Right ventricle myocardium inferior (tissue), 1 donor: ENCODE measurements at places on chromosomes 5 and 9.

DNA sequence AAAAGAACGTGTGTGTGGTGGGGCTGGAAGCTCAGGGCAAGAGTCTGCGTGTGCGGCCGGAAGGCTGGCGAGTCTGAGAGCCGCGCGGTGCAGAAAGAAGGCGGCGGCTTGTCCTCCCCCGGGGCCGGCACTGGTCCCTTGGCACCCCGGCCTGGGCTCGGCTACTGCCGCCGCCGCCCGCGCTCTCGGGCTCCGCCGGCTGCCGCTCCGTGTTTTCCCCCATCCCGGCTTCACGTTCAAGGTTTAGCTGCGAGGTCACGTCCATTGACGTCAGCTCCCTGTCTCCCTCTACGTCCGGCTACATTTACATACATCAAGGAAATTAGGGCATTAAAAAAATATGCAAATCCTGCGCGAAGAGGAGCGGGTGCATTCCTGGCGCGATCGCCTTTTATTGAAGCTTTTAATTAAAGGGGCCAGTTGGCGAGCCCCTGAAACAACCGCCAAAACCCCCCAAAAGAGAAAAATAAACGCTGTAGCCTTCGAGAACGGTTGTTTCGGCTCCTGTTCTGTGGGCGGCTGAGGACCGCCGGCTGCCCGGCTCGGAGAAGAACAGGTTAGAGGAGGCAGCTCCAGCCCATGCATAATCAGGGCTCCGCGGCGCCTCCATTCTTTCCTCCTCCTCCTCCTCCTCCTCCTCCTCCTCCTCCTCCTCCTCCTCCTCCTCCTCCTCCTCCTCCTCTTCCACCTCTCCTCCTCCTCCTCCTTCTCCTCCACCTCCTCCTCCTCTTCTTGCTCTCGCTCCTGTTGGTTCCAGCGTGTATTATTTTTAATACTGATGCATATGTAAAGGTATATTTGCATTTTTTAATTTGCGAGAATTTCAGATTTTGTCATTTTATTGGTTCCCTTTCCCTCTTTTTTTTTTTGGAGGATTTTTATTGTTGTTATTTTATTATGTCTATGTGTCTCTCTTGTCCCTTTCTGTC, 207.0 kb downstream of the MEF2C start:
- DNase-seq = no peak

- DNase-seq = no peak
Observed at GRCh38 chr5:100771181-100771580, 131.9 kb downstream of the ST8SIA4 start.

DNA sequence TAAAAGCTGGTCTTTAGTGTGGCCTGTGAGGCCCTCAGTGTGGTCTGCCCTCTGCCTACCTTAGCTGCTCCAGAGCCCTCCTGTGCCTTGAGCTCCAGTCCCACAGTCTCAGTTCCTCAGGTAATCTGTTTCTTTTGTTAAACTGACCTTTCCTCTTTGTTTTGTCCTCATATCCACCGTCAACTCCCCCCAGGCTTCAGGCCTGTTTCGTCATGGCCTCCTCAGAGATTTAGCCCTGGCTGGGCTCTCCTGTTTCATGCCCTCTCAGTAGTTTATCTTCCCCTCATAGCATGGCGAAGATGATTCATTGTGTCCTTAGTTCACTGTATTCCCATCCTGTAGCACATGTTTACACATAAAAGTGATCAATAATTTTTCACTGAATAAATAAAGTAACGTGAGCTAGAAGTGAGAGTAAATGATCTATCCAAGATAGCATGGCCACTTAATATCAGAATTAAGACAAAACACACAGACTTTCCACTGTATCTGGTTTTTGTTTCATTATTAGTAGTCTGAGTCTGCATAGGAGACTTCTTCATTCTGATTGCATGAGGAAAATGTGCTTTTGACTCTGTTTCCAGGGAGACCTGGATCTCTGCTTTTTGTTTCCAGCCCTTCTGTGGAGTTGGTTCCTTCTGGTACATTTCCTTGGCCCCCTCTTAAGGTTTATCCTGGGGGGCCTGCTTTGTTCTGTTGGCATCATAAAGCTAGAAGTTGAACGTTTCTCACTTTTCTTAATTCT, 70.5 kb downstream of the SNX24 start:
- no peak for DNase-seq

DNA sequence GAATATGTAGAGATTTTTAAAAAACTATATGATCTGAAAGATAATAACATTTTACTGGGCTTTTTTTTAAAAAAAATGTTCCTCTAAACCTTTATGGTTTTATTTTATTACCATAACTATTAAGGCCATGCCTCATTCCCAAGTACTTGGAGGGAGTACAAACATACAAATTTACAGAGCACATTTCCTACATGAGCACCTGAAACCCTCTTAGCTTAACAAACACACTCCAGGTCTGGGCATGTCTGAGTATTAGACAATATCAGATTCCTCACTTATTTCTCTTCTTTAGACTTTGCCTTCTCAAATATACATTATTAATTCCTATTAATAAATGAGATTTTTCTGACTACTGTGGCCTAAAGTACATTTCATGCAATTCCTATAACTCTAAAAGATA, 319.2 kb downstream of the SLCO4C1 start:
- DNase-seq = no peak

GRCh38 chr9:5041390-5042115, 56.5 kb downstream of the JAK2 start:
- no peak for DNase-seq

DNA sequence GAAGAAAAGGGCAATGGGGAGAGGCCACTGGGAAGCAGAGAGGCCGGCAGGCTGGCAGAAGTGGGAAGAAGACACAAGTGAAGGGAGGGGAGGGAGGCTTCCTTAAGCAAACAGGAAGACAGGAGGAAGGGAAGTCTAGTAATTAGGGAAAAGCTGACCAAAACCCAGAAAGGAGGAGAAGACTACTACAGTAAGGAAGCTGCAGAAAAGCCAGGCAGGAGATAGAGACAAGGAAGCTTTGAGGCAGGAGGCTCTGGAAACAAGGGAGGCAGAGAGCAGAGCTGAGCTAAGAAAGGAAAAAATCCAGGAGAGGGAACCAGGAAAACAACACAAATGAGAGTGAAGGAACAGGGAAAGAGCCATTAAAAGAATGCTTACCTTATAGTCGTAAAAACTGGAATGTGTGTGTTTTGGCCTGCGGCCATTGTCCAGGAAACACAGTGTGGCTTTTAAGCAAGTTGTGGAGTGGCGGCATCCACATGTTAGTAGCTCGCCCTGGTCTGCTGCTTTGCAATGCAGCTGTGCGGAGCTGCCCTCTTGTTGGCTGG, 317.1 kb upstream of the CLINT1 start:
- DNase-seq = no peak

GRCh38 chr5:148398698-148399121, 15.0 kb downstream of the FBXO38 start:
- DNase-seq = no peak

DNA sequence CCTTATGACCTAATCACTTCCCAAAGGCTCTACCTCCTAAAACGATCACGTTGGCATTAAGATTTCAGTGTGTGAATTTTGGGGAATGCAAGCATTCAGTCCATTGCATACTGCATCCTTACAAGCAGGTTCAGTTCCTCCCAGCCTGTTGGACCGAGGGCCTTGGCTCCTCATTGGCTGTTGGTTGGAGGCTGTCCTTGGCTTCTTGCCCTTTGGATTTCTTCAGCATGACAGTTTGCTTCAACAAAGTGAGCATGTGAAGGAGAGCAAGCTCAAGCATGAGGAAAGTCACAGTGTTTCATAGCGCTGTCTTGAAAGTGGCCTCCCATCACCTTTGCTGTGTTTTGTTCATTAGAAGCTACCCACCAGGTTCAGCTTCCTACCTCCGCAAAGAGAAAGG, 109.5 kb downstream of the GADD45G start:
- DNase-seq = no peak

GRCh38 chr9:72322259-72322658, 42.7 kb downstream of the ZFAND5 start:
- no peak for DNase-seq

DNA sequence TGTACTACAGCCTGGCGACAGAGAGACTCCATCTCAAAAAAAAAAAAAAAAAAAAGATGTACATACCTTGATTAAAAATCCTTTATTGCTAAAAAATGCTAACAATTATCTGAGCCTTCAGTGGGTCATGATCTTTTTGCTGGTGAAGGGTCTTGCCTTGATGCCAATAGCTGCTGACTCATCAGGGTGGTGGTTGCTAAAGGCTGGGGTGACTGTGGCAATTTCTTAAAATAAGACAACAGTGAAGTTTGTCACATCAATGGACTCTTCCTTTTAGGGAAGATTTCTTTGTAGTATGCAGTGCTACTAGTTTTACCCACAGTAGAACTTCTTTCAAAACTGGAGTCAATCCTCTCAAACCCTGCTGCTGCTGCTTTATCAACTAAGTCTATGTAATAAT, 33.9 kb upstream of the OTULINL start:
- DNase-seq = no peak

GRCh38 chr5:14143841-14144585, 871 bp downstream of the TRIO start:
- DNase-seq = peak; percentile 80

DNA sequence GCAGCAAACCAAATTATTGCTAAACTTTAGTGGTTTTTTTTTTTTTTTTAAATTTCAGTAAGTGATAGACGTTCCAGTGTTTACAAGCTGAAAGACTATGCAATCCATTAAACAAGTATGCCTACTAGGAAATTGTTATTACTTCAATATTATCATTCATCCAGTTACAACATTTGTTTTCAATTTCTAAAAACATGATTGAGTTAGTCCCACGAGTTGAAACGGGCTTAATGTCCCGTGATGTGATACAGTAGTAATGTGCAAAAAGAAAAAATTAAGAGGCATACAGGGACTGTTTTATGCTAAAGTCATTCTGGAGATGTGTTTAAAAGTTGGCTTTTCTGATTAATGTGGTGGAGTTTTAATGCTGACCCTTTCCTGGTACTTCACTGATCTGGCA, 550.3 kb upstream of the DMAC1 start:
- no peak for DNase-seq

- DNase-seq = no peak
Observed at GRCh38 chr5:3033033-3033755, 281.7 kb upstream of the IRX2 start.

DNA sequence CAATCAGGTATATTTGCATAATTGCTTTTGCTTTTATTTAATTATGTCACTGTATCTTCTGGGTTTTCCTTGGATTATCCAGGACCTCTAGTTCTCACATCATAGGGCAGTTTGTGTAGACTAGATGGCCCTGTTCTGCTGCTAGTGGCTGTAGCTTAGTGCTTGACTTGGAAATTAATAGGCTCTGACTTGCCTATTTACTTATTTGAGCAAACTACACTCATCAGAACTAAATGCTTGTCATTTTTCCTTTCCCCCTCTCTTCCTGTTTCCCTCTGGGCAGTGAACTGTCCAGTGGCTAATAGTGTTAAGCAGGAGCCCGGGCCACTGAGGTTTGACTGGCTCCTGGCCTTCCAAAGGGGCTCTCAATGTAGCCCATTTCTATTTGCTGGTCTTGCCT, 135.7 kb downstream of the MAN2A1 start:
- DNase-seq = no peak

DNA sequence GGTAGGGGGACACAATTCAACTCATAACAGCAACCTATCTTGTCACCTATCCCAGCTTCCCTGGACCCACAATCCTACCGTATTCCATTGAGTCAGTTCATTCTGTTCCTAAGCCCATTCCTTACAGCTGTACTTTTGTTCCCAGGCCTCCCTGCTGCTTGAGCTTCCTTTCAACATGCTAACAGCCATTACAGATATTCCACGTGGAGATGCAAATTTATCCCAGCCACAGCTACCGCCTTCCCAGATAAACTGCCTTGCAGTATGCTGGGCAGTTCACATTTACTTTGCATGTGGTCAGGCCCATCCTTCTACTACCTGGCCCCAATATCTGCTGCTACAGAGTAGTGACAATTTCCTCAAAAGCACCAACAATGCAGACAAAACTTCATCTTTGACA, 23.0 kb downstream of the RIGI start:
- no peak for DNase-seq

GRCh38 chr9:20269620-20270019, 352.7 kb downstream of the MLLT3 start:
- DNase-seq = no peak

DNA sequence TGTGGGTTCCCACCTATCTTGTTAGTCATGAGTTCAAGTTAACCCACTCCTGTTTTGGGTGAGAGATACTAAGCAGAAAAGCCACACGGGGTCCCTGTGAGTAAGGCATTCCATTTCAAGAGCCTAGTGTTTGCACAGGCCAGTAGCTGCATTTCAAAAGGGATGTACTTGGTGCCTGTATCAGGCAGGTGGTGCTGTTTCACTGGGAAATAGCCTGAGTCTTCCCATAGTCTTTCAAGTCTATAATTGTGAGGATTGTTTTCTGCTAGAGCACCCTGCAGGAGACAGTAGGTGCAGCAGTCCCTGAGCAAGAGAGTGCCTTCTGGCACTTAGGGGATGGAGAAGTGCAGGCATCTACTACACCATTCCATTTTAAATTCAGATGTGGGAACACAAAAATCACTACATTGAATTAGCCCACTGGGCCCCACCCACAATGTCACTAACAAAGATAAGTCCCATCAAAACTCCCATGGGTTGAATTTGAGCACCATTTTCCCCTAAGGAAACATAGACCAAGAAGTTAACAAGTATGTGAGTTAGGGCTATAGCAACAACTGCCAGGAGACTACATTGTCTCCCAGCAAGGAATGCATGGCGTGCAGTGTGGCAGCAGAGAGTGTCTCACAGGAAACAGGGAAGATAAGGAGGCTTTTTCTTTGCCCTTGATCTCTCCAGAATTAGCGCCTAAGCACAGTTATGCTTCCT, 263.2 kb downstream of the COX7C start:
- no peak for DNase-seq

GRCh38 chr9:114925039-114925438, 5.4 kb downstream of the TNFSF8 start:
- DNase-seq = no peak

- DNase-seq = no peak
Observed at GRCh38 chr5:113293975-113294310, 140.8 kb downstream of the TSSK1B start.

DNA sequence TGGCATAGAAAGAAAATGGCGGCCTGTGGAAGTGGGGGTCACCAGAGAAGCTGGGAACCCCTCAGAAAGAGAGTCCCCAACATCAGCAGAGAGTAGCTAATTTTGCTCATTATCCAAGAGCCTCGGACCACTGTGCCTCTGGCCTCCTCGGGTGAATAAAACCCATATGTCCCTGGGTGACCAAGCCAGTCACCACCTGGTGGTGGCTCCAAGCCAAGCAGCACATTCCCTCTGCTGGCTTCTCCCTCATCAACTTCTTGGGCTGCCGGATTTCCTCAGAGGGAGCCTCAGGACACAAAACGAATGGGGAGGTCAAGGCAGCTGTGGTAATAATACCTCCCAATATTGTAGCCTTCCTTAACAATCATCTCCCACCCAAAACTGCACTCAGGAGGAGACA, 242.5 kb downstream of the NFIB start:
- no peak for DNase-seq
